ENCODE measurements at places on chromosomes 11 and 22.

- DNase-seq = no peak
Observed at GRCh38 chr11:126105022-126105747, 42.5 kb upstream of the CDON start.

GRCh38 chr22:20951932-20952380 lies 15.1 kb upstream of the AIFM3 start:
- no peak for DNase-seq

- no peak for DNase-seq
Observed at GRCh38 chr11:45161252-45162063, 15.0 kb downstream of the PRDM11 start.

DNA sequence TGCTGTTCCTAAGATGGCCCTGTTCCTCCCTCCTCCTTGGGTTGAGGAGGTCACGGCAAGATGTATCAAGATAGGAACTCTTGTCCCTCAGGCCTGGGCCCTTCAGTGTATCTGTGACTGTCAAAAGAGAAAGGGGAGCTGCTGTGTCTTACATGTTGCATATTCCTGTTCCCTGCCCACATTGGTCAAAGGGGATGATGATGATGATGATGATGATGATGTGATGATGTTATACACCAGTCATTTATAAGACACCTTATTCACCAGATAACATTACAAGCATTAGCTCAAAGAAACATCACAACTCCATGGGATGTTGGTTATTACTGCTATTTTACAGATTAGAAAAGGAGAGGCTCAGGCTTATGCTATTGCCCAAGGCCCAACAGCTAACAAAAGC lies 13.7 kb downstream of the FXYD6 start:
- DNase-seq = no peak

DNA sequence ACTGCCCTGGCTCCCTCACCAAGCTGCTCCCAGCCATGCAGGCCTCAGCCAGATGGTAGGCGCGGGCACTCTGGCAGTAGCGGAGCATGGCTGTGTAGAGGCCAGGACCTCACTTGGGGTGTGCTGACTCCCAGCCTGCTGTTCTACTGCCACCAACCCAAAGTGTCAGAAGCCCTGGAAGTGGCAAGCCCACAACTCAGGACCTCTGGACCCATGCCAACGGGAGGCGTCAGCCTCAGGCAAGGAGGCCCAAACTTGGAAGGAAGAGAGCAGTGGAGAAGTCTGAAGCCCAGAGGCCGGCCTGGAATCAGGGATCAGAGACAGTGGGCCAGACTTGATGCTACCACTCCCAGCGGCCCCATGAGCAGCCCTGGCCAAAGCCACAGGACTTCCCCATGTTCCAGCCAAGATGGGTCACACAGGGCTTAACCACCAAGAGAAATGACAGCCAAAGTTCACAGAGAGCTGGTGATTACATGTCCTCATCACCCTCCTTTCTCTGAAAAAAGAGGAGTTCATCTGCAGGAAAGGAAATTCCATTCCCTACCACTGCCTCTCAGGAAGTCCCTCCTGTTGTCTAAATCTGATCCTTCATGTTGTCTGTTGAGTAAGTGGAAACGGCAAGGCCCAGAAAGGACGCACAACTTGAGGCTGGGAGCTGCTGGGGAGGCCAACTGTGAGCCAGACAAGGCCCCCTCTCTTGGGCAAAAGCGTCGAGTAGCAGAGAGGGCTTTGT lies 4.4 kb downstream of the ARRB1 start:
- DNase-seq = no peak

DNA sequence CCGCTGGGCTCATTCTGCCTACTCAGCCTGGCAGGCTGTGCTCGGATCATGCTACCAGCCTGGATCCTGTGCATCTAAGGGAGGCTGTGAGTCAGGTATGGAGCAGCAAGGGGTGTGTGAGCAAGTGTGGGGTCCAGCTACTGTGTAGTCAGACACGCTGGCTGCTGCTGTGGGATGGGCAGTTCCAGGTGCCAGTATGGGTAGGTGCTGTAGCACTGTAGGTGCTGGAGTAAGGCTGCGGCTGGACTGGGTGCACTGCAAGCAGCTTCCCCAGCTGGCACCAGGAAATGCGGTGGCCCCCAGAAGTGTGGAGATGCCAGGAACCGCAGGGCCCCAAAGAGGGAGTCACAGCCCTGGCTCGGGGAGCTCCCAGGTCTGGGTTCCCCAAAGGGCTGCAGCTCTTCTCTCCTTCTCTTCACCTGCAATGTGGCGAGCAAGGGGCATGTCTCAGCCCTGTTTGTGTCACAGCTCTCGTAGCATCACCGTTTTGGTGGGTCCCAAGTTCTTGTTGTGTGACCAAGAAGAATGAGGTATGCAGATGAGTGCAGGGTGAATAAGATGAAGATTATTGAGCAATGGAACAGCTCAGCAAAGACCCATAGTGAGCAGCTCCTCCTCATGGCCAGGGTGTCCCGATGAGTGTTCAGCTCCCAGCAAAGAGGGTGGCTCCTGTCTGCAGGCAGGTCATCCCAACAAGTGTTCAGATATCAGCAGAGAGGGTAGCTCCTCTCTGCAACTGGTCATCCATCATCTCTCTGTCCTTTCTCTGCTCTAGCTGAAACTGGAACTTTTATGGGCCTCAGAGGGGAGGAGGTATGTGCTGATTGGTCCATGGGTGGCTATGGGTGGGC lies 462.9 kb downstream of the TBC1D22A start:
- DNase-seq = no peak

- DNase-seq = no peak
Observed at GRCh38 chr11:114060392-114061047, 1.0 kb downstream of the ZBTB16 start.

DNA sequence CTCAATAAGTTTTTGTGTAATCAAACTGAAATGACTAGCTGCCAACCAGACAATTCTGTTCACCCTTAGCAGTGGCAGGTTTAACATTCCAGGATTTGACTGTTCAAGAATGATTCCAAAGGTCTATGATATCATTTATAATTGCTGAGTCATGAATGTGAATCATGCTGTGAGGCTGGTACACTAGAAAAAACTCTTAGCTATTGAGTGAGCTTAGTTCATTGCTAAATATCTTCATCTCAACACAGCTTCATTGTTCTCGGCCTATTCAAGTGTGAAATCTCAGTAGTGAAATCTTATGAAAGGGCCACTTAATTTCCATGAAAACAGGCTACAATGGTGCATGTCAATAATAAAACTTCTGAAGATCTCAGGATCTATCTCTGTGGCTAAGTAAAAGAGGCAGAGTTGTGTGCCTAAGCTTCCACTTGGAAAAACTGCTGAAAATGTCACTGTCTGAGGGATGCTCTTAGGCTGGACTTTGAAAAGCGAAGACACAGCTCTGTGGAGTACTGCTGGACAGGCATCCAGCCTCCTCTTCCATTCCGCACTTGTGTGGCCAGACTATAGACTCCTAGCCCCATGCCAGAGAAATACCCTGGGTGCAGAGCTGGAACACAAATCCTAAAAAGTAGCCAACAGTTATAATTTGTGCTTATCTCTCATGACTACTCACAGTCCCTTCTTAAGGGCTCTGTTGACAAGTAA lies 12.8 kb downstream of the AQP11 start:
- DNase-seq = no peak

GRCh38 chr11:31922450-31922849 lies 111.3 kb upstream of the PAX6 start:
- no peak for DNase-seq

DNA sequence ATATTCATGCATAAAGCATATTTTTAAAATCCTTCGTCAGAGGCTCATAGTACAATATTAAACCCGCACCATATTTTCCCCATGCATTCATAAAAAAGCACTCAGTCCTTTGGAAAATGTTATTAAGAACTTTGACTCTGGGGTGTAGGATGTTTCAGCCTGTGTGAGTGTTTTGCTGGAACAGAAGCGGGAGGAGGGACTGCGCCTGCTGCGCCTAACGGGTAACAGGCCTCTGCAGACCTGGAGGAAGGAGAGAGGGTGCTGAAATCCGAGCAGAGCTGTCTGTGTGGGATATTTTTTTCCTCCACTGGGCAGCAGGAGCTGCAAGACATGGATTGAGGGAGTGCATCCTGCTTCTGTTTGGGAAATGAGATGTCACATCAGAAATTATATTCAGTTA lies 483.0 kb downstream of the BRD1 start:
- no peak for DNase-seq

GRCh38 chr11:96149743-96150555 lies 193.0 kb downstream of the MAML2 start:
- no peak for DNase-seq

DNA sequence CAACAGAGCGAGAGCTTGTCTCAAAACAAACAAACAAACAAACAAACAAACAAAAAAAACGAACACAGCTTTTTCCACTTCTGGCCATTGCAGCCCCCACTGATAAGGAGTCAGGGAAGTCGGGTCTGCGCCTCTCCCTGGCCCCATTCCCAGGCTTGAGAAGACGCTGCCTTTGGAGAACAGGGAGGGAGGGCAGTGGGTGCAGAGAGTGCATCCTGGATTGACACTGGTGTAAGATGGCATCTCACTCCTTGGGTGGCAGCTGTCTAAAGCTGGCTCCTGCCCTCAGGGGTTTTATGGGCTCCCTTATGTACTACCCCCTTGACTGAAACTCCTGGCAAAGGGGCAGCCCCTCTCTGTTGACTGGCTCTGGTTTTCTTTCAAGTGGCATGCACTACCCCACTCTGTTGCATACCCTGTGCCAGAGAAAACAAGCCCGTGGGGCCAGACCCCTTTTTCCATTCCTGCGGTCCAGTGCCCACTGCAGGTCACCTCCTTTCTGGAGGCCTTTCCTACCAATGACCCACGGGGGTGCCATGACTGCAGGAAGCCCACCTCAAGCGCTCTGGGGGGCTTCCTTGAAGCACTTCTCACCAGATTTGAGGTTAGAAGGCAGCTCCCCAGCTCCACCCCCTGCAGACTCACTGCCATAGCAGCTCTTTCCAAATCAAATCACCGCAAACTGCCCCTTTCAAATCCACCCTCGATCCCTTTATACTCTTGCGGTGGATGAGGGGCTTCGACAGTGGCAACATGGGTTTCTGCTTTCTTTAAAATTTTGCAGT lies 12.7 kb downstream of the DRAP1 start:
- DNase-seq = no peak

GRCh38 chr22:47808886-47809620 lies 1046.6 kb downstream of the TBC1D22A start:
- DNase-seq = no peak

DNA sequence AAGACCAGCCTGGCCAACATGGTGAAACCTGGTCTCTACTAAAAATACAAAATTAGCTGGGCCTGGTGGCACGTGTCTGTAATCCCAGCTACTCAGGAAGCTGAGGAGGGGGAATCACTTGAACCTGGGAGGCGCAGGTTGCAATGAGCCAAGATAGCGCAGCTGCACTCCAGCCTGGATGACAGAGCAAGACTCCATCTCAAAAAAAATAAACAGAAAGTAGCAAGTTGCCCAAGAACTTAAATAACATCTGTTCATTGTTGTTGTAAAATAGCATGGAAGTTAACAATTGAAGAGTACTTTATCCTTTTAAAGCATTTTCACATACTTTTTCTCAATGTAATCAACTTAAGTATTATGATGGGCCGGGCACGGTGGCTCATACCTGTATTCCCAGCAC lies 5.7 kb downstream of the AMBRA1 start:
- DNase-seq = no peak

DNA sequence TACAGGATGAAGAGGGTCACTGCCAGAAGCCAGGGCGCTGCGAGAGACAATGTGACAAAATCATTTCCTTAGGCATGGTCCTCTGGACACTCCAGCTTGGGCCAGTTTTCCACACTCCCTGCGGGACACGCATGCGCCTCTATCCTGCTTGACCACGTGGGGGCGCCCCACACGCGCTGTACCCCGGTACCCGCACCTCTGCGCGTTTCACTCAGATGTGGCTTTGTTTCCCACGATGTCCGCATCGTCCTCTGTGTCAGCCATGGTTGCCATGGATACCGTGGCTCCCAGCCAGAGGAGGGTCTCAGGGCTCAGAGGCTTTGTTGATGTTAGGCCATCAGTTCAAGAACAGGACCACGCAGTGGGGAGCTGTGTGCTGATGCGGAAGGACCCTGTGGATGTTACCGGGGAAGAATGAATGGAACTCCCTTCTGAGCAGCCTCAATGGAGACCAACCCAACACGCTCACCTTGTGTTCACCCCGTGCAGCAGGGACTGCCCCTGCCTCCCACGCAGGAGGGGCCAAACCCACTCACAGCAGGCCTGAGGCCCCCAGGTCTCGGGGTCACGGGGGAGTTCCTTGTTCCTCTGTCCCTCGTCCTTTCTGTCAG lies 101.1 kb upstream of the SLC22A12 start:
- no peak for DNase-seq

GRCh38 chr11:512761-513595 lies 5.9 kb upstream of the RNH1 start:
- DNase-seq = no peak

- no peak for DNase-seq
Observed at GRCh38 chr11:3001496-3001895, 9.4 kb upstream of the NAP1L4 start.

- no peak for DNase-seq
Observed at GRCh38 chr11:7640816-7641215, 32.5 kb downstream of the CYB5R2 start.

- DNase-seq = no peak
Observed at GRCh38 chr22:47997052-47997590, 1234.7 kb downstream of the TBC1D22A start.

- DNase-seq = peak; percentile 32
Observed at GRCh38 chr11:123429913-123430720, at the start of gene GRAMD1B. Gene GRAMD1B, plus strand, starts transcription at chr11:123430269. Its CDS starts 524 bp downstream, at chr11:123430793.

GRCh38 chr11:44120169-44120568 lies 24.7 kb downstream of the EXT2 start:
- no peak for DNase-seq

DNA sequence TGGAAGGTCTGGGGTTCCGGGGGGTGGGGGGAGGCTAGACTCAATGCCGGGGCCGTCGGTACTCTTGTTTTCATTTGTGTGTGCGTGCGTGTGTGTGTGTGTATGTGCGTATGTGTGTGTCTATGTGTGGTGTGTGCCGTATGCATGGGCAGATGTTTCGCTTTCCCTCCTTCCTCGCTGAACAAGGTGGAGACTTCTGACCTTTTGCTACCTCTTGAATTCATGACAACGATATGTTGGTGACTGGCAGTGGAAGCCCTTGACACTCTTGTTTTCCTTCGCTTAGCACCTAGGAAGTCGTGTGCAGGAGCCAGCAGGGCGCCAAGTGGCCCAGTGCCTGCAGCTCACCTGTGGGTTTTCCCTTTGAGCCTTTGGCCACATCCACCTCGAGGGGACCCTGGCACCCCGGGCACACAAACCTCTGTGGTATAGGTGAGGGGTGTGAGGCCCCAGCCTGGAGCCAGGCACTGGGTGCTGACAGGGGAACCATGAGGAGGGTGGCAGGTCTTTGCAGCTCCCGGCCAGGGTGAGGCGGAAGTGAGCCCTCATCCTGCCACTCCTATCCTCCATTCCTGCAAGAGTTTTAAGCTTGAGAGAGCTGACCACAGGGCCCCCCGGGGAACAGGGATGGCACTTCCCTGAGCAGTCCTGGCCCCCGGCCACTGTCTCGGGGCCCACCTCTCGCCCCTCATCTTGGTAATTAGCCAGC lies 19.3 kb upstream of the TMEM191C start:
- no peak for DNase-seq

GRCh38 chr22:17974087-17974486 lies 50.3 kb downstream of the MICAL3 start:
- no peak for DNase-seq

GRCh38 chr11:116939499-116939898 lies 102.1 kb upstream of the APOA1 start:
- no peak for DNase-seq
